ENCODE measurements at places on chromosomes 12 and 14.
A peak's percentile ranks its signal among the peaks of the same experiment; 100 is the strongest.

- no peak for DNase-seq
Observed at GRCh38 chr14:68791078-68791901, 1.6 kb downstream of the ZFP36L1 start.

GRCh38 chr14:49463146-49463545 is 123.0 kb downstream of the RPS29 start:
- no peak for DNase-seq

DNA sequence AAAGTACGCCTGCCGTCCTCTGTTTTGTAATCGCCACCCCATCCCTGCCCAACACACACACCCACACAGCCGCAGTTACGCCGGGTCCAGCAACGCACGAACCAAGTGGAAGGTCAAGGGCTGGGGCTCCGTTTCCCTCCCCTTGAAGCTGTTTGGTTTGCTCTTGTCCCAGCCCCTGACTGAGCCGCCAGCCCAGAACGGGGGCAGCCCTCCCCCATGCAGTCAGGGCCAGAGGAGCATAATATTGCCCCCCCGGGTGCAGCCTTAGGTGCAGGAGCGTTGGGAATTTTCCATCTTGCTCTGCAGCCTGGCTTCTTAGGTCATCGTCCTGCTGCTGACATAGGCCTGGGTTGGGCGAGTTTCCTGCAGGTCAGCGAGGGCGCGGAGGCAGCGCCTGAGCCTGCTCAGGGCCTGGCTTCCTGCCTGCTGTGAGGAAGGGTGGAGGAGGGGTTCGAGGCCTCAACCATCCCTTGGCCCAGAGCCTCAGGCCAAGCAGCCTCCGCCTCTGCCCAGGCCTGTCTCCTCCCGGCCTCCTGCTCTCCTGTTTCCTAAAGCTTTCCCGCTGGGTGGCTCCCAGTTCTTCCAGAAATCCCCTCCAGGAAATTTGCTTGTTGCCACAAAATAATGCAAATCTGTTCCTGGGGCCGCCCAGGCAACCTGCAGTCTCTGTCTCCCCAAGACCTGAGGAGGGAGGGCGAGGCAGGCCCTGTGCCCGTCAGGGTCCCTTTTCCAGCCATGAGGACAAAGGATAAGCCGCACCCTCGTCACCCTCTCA is 44.5 kb downstream of the PSMA6 start:
- DNase-seq, result no peak

GRCh38 chr14:85948153-85948552 is 418.2 kb downstream of the FLRT2 start:
- DNase-seq, result no peak

GRCh38 chr12:76029982-76030340 is 1.6 kb downstream of the PHLDA1 start:
- DNase-seq, result no peak

DNA sequence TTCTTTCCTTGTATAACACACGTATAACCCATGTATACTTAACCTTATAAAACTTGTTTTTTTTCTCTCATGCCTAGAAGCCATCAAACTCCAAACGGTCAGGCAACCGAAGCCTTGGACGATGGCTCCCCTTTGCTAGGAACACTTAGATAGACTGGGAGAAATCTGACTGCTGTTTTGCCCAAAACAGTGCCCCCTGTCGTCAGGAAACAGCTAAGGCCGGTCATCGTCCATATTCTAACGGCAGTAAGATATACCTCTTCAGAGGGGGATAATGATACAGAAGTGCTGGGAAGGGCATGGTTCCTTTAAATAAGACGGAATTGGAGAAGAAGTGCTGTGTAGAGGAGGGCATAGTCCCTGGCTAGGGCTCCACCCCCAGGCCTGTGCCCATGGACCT is 130.5 kb downstream of the SLC41A2 start:
- DNase-seq, result peak; percentile 29

DNA sequence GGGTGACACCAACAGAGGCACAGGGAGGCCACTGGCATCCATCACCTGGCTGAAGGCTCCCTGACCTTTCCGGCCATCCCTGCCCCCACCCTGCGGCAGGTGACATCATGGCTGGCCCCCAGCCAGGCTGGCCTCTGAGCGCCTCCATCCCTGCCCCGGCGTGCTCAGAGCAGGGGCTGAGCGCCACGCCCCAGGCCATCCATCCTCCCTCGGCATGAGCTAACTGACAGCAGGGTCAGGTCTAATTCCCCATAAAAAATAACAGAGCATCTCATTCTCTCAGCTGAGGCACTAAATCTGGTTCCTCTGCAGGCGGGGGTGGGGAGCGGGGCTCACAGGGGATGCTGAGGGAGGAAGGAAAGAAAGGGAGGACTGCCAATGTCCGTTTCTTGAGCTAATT is 50.7 kb downstream of the PRIMA1 start:
- DNase-seq, result no peak

DNA sequence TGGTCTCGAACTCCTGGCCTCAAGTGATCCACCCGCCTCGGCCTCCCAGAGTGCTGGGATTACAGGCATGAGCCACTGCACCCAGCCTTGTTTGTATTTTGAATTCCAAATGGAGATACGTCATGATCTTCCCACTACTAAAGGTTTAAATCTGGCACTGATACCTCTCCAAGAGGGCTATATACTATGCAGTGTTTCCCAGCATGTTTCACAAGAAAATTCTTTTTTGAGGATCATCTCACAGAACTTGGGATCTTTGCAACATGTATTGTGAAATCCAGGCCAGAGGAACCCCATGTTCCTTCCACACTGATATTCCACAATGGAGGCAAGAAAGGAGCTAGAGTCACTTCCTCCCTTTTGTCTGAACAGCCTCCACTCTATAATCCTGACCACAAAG is 112.7 kb downstream of the NT5DC3 start:
- DNase-seq, result no peak

DNA sequence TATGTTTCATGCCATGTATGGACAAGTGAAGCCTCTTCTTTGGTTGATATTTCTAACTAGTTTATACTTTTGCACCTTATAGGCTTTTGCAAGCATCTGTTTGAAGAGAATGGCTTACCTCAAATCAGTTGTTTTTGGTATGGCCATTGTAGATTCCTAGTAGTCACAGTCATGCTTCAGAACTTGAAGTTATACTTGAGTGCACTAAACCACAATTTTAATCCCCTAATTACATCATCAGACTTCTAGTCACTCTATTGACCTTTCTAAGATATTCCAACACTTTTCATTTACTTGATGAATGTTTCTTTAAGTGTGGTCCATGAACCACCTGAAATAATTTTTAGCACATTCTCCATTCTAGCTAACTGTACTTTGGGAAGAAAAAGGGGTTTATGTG is 18.6 kb upstream of the KLRB1 start:
- no peak for DNase-seq

GRCh38 chr12:130461447-130461815 is 123.7 kb downstream of the PIWIL1 start:
- no peak for DNase-seq

- no peak for DNase-seq
Observed at GRCh38 chr12:5907807-5908206, 37.3 kb downstream of the ANO2 start.

DNA sequence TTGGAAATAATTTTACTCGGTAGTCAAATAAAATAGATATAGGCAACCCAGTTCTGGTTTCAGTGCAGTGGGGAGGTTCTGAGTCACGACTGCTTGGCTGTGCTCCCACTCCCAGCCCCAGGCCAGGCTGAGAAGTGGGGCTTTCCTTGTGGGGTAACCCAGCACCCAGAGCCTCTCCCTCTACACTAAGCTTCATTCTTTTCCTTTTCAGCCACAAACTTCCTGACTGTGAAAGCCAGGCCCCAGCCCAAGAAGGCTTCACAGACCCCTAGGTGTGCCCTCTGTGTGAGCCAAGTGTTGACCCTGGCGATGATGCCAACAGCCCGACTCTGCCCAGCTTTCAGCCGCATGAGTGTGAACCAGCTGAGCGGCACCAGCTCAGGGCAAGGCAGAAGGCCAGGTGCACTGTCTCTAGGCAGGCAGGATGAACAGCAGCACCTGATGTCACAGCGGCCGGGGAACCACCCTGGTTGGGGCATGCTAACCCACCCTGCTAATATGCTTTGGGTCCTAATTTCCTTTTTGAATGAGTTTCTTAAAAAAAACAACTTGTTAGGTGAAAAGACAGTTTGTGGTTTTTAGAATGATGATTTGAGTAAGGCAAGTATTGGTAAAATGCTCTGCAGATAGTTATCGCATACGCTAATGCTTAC is 42.2 kb upstream of the ATP23 start:
- no peak for DNase-seq

DNA sequence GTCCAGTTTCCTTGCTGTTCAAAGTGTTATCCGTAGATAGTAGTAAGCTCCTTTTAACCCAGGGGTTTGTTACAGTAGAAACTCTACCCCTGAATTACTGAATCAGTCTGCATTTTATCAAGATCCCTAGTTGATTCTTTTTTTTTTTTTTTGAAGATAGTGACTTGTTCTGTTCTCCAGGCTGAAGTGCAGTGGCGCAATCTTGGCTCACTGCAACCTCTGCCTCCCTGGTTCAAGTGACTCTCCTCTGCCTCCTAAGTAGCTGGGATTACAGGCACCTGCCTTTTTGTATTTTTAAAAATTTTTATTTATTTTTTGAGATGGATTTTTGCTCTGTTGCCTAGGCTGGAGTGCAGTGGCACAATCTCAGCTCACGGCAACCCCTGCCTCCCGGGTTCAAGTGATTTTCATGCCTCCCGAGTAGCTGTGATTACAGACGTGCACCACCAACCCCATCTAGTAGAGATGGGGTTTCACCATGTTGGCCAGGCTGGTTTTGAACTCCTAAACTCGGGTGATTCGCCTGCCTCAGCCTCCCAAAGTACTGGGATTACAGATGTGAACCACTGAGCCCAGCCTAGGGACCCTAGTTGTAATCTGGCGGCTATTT is 10.5 kb downstream of the LARP4 start:
- DNase-seq, result no peak

GRCh38 chr12:16603916-16604575 is 1.9 kb downstream of the LMO3 start:
- DNase-seq, result no peak

- no peak for DNase-seq
Observed at GRCh38 chr14:59755409-59756135, 115.0 kb downstream of the RTN1 start.

DNA sequence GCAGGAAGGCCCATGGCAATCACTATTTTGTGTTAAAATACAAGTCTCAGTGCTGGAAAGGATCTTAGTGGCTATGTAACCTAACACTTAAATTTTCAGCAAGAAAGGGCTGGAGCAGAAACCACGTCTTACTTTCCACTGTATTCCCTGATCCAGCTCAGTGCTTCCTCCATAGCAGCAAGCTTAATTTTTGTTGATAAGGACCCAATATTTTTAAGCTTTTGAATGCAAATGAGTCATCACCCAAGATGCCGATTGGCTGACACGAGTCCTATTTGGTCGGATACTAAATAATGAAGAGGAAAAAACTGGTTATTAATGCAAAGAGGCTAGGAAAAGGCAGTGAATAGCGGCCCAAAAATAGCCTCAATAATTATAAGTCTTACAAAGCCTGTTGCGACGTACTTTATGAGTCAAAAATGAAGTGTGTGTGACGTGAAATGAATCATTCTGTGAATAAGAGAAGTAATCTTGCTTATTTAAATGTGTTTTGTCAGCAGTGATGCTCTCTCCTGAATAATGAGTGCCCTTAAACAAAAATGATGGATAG is 46.9 kb upstream of the IGF1 start:
- no peak for DNase-seq

- no peak for DNase-seq
Observed at GRCh38 chr14:30551460-30551859, 7.5 kb upstream of the G2E3 start.

DNA sequence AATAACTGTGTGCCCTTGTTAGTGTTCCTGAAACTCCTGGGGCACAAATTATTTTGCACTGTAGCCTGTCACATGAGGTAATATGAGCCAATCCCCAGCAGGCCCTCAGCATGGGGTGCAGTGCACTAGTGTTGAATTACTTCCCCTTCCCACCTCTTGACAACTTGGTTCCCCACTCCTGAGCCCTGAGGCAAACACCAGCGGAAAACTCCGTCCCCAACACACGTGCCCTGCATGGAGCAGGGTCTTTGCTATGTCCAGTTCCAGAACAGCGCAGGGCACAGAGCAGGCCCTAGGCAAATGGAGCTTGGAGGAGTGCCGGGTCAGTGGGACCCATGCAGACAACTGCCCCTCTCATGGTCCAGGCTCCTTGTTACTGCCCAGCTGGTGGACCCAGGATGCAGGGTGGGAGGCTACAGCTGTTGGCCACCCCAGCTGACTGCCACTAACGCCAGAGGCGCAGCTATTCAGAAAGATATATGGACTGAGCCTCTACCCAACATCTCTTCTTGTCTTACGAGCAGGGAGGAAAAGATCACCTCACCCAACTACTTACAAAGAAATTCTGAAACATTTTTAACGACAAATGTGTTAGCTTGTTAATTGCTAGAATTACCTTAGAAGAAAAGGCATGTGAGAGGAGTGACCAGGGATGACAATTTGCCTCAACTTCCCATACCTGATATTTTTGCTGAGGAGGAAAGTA is 71.6 kb downstream of the NT5DC3 start:
- DNase-seq, result no peak

GRCh38 chr14:65555358-65555757 is 142.8 kb downstream of the FUT8 start:
- no peak for DNase-seq

DNA sequence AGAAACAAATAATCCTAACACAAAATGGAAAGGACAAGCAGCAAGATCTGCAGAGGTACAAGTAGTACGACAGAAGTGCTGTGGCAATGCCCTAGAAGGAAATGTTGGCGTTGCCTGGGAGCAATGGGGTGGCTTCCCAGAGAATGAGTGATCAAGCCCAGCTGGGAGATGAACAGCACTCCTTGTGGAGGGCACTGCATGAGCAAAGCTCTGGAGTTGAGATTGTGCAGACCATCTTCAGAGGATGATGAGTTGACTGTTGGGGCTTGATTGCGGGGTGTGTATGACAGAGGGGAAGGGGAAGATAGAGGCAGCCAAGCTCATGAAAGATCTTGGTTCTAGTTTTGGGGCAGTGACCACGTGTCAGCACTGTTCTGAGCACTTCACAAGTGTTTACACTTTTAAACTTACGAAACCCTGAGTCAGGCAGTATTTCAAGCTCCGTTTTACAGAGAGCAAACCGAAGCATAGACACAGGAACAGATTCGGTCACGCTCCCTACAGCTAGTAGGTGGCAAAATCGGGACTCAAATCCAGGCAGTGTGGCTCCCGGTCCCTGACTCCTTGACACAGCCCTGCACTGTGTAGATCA is 127.2 kb upstream of the LHX5 start:
- no peak for DNase-seq

GRCh38 chr12:38124247-38125012 is 192.1 kb upstream of the ALG10B start:
- no peak for DNase-seq

GRCh38 chr12:97638739-97639138 is 176.1 kb downstream of the RMST start:
- no peak for DNase-seq

GRCh38 chr12:68036642-68037041 is 47.4 kb downstream of the IFNG-AS1 start:
- DNase-seq, result no peak

DNA sequence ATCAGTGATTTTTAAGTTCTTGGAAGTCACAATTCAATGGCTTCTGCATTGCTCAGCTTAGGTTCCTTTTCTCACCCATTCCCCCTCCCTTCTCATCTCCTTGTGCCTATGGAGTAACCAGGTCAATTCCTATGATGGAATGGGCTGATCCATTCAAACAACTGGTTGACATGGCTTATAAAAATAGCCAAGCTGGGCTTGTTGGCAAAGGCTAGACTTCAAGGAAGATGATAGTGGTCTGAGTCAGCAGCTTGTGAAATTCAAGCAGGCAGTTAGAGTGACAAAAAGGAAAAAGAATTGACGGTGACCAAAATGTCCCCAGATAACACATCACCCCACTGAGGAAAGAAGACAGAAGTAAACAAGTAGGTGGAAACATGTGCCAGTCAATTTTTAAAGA is 119.9 kb upstream of the PCED1B start:
- DNase-seq, result no peak
